ENCODE measurements at places on chromosomes 5 and 9. TPM values are rescaled to one million over a fixed set of nuclear protein-coding genes. Genes with fewer than 3 reads are reported as not detected.

FBXO10 gene
- total RNA-seq, result 6.8 TPM

SPINK5 gene
- not detected for total RNA-seq

SLC34A1 gene
- not detected for total RNA-seq

RGMB gene
- total RNA-seq, result 17.9 TPM

DOCK8 gene
- total RNA-seq, result 0.36 TPM

MEF2C gene
- 17.5 TPM for total RNA-seq

MRPS30 gene
- total RNA-seq, result 41.5 TPM

ITGA2 gene
- total RNA-seq, result 10.5 TPM

ADAMTSL1 gene
- 10.0 TPM for total RNA-seq

CDC20B gene
- not detected for total RNA-seq

DMRT3 gene
- total RNA-seq, result not detected

SLC28A3 gene
- total RNA-seq, result under 0.01 TPM

EIF4E1B gene
- total RNA-seq, result not detected

PALM2AKAP2 gene
- total RNA-seq, result 2.9 TPM

PCSK1 gene
- total RNA-seq, result 1.1 TPM

SSNA1 gene
- total RNA-seq, result 52.2 TPM

OXCT1 gene
- total RNA-seq, result 13.4 TPM

SLC4A9 gene
- not detected for total RNA-seq

SARDH gene
- 25.9 TPM for total RNA-seq

Data from cardiac atrium fibroblast (primary cell).